Left renal pelvis (tissue), 4 donors: ENCODE measurements at places on chromosomes 12 and 14. TPM values are rescaled to one million over a fixed set of nuclear protein-coding genes. Genes with fewer than 3 reads are reported as not detected.

Gene MAP1LC3B2
- polyA plus RNA-seq: 6.4 TPM

Gene SERPINA5
- polyA plus RNA-seq: 12.8 TPM

Gene GARIN6
- polyA plus RNA-seq: not detected

Gene COCH
- 2.8 TPM for polyA plus RNA-seq

Gene PRR13
- polyA plus RNA-seq: 173 TPM

Gene MYBPC1
- polyA plus RNA-seq: 0.21 TPM

Gene TAS2R31
- 1.4 TPM for polyA plus RNA-seq

Gene TMEM119
- 26.1 TPM for polyA plus RNA-seq

Gene IGF1
- 26.9 TPM for polyA plus RNA-seq

Gene TAS2R8
- not detected for polyA plus RNA-seq

Gene CMA1
- 0.58 TPM for polyA plus RNA-seq

Gene MEG3
- polyA plus RNA-seq: 90.4 TPM

Gene DUSP16
- polyA plus RNA-seq: 25.4 TPM

Gene PTCSC3
- polyA plus RNA-seq: not detected

Gene PPP2R3C
- 43.4 TPM for polyA plus RNA-seq

Gene TMTC3
- 31.5 TPM for polyA plus RNA-seq

GRCh38 chr12:94145191-94145983 is 3.0 kb upstream of the PLXNC1 start:
- no peak for DNase-seq

DNA sequence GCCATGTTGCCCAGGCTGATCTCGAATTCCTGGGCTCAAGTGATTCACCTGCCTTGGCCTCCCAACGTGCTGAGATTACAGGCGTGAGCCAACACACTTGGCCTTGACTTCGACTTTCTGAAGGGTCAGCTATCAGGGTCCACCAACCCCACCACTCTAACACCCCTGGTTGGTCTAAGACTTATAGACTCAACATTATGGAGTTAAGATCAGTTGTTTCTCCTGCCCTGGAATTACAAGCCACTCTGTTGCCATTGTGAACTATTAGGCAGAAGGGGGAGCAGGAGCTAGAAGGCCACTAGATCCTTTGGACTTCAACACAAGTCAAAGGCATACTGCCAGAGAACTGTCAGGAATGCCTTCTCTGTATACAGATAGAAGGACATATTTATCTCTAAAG is 1.9 kb upstream of the PSMB11 start:
- DNase-seq: no peak

GRCh38 chr12:115426732-115427131 is 742.8 kb upstream of the TBX3 start:
- DNase-seq: no peak

- no peak for DNase-seq
Observed at GRCh38 chr12:120581998-120582397, 796 bp upstream of the POP5 start.

DNA sequence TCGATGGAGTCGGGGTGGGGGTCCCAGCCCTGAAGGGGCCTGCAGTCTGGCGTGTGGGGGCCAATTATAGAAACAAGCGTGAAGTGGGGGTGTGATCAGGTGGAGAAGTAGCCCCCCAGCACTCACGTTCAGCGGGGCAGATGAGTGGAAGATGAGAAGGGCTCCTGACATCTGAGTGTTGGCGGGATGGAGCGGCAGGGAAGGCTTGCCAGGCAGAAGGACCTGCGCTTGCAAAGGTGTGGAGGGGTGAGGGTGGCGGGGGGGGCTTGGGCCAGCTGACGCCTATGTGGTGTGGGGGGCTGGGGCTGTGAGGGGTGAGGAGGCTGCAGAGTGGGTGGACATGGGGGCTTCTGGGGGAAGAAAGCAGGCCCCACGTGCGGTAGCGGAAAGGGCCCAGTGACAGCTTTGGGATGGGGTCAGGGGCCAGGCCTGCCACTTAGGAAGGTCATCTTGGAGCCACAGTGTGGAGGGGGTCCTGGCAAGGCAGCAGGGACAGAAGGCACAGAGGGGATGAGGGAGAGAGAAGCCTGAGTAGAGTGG is 22.2 kb upstream of the BEGAIN start:
- no peak for DNase-seq

- no peak for DNase-seq
Observed at GRCh38 chr12:1768615-1769014, 51.8 kb upstream of the LRTM2 start.

DNA sequence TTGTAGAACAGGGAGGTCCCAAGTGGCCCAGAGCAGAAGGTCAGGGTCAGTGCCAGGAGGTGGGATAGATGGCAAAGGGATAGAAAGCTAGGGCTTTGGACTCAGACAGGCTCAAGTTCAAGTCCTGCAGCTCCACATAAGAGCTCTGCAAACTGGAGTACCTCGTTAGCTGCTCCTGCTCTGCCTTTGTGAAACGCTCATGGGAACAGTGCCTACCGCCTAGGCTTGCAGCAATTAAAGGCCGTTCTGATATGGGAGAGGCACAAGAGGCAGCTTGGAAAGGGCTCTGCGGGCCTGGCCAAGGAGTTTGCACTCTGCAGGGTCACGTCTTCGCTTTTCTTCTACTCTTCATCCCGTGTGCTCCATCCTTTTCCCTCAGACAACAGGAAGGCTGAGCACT is 54.1 kb downstream of the MAP1LC3B2 start:
- no peak for DNase-seq

GRCh38 chr12:51320311-51320694 is 3.7 kb downstream of the BIN2 start:
- no peak for DNase-seq

GRCh38 chr14:68695326-68695768 is 97.5 kb downstream of the ZFP36L1 start:
- no peak for DNase-seq

GRCh38 chr12:65643595-65644386 is 180.5 kb upstream of the HMGA2 start:
- no peak for DNase-seq

- DNase-seq: no peak
Observed at GRCh38 chr14:52998376-52999015, 47.6 kb upstream of the FERMT2 start.

- no peak for DNase-seq
Observed at GRCh38 chr12:46839232-46839631, 13.4 kb upstream of the SLC38A4 start.

DNA sequence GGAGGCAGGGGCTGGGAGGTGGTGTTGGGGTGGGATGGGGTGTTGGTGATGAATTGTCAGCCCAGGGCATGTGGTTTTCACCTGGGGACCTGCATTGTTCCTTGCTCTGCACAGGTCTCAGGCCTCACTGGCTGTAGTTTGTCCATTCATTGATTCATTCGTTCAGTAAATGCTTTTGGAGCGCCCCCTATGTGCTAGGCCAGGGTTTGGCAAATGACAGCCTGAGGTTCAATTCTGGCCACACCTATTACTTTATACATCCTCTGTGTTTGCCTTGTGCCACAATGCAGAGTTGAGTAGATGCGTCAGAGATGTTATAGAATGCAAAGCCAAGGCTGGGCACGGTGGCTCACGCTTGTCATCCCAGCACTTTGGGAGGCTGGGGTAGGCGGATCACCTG is 4.7 kb downstream of the ADCK1 start:
- no peak for DNase-seq

DNA sequence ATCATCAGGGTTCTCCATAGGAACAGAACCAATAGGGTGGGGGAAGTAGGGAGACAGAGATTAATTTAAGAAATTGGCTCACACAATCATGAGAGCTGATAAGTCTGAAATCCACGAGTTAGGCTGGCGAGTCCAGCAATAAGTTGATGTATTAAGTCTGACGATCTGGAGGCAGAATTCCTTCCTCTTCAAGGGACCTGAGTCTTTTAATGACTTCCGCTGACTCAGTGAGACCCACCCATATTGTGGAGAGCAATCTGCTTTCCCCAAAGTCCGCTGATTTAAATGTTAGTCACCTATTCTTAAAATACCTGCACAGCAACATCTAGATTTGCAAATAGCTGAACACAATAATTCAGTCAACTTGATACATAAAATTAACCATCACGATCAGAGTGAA is 97.8 kb downstream of the SPTSSA start:
- DNase-seq: no peak

- DNase-seq: no peak
Observed at GRCh38 chr12:25320123-25321006, 69.6 kb upstream of the KRAS start.

DNA sequence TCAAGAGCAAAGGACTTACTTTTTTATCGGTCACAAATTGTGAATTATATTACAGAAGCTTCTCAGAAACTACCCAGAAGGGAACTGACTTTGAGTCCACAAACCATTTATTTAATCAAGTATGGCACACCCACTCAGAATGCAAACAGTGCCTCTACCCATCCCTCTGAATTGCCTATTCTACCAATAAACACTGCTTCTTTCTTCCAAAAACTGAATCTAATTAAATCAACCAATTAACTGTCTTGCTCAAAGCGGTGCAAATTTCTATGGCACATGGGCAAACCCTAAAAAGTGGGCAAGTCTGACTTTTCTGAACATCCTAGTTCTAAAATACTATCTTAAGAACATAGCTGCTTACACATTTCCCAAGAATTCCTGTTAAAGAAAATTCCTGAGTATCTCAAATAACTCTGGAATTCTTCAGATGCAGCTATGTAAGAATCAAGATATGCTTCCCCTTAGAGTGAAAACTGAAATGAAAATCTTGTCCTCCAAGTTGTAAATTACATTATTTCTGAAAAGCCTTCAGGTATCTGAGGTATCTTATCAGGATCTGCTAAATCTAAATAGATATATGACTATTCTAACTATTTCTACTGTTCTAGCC is 4.3 kb downstream of the SPTLC2 start:
- DNase-seq: no peak

GRCh38 chr12:105469701-105470100 is 139.2 kb downstream of the C12orf75 start:
- DNase-seq: no peak

- DNase-seq: no peak
Observed at GRCh38 chr12:91343010-91343409, 160.4 kb upstream of the DCN start.

- DNase-seq: no peak
Observed at GRCh38 chr12:120264904-120265472, 542 bp downstream of the PXN start.

GRCh38 chr12:85626784-85627171 is 209.4 kb downstream of the RASSF9 start:
- no peak for DNase-seq

GRCh38 chr14:92668276-92668973 is 80.0 kb downstream of the LGMN start:
- no peak for DNase-seq

DNA sequence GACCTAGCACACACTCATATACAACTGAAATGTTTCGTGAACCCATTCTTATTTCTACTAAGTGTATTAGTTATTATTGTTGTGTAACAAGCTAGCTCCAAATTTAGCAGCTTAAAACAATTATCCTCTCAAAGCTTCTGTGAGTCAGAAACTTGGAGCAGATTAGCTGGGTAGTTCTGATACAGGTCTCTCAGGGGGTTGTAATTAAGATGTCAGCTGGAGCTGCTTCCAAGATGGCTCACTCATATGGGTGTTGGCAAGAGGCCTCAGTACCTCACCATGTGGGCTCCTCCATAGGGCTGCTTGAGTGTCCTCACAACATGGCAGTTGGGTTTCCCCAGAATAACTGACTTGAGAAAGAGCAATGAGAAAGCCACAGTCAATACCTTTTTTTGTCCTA is 9.8 kb downstream of the GPR135 start:
- no peak for DNase-seq
